ENCODE measurements at places on chromosomes 1 and 21. TPM values are rescaled to one million over a fixed set of nuclear protein-coding genes. Genes with fewer than 3 reads are reported as not detected.

GRCh38 chr1:81406292-81406999 is 394.3 kb upstream of the ADGRL2 start:
- DNase-seq: no peak

GRCh38 chr1:108557296-108557695 is 2.6 kb upstream of the EEIG2 start:
- no peak for DNase-seq

The CRNN gene
- total RNA-seq: not detected

DNA sequence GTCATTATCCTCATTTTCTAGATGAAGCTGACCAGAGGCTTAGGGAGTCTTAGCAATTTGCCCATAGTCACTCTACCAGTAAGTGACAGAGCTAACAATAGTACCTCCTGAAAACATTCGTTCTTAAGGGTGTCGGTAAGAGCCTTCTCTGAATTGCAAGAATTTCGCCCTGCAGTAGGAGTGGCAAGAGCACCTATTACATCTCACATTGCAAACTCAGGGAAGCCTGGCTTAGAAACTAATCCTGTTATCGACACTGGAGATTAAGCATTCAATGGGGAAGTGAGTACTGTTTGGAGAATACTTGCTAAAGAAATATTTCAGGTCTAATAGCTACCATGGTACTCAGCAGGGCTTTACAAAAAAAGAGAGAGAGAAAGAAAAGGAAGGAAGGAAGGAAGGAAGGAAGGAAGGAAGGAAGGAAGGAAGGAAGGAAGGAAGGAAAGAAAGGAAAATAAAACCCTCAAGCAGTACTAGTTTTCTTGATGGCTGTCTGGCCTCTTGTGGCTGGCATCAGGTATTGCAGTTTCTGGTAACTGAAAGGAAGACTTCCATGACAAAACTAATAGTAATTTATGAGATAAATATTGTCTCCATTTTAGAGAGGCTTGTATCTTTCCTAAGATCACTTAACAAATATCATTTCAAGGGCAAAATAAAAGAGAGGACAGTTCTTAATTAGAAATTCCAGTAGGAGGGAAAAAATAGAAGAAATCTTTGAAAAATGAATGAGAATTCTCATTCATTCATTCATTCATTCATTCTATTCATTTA is 10.4 kb downstream of the C1orf226 start:
- no peak for DNase-seq

The METTL13 gene
- 17.9 TPM for total RNA-seq

DNA sequence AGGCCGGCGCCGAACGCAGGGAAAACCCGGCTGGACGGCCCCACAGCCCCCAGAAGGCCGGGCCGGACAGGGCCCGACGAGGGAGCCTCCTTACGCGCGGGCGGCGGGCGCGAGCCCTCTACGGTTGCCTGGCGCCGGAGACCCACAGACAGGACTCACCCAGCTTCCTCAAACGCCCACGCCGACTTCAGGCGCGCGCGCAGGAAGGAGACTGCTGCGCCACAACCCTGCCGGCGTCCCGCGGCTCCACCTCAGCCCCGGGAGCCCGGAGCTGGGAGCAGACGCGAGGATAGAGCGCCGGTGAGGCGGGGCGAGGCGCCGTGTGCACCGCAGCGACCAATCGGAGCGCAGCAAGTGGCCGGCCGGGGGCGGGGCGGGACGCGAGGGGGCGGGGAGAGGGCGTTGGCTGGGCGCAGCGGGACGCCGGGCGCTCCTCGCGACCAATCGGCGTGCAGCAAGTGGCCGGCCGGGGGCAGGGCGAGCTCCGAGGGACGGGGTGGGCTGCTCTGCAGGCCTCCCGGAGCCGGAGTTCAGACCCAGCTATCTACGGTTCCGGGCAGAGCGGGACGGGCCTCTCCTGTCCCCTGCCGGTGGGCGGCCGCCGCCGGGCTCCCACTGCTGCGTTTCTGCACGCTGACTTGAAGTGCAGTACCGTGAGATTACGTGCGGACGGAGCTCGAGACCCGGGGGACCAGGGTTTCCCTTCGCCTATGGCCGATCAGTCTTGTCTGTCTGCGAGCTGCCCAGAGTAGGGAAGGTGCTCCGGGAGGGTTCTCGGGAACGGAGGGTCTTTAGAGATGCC is at the start of gene TMEM50B:
TSS of gene TMEM50B (minus strand) at position 296 of the 802 bp plus-strand sequence. CDS start 11,089 bp downstream, outside the sequence.
- peak; percentile 99 for DNase-seq

DNA sequence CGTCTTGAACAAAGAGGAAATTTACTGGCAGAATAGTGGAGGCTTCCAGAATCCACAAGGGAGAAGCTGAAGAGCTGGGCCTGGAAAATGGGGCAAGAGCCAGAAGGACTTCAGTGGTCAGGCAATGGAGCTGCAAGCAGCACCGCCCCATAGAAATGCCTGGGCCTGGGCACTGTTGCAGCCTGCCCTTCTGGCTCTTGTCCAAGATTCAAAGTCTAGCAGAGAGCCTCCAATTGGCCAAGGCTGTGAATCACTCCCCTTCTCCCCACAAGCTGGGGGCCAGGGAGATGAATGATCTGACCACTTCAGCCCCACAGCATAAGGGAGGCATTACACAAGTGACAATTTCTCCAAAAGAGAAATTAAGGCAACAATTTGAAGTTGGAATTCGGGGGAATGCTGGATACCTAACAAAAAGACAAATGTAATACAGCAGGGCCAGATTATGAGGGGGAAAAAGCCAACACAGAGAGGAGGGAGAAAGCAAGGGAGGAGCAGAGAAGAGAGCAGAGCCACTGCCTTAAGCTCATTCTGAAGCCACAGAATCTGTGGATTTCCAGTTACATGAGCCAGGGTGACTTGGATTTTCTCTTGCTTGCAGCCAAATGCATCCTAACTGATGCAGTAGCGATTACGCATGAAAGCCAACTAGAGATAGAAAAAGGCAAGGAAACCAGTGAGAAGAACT is 80.3 kb downstream of the LRIG2 start:
- DNase-seq: no peak

The C1QTNF12 gene
- total RNA-seq: 4.3 TPM

- no peak for DNase-seq
These were observed 53.3 kb upstream of the TINAGL1 start for GRCh38 chr1:31523012-31523411.

- peak; percentile 49 for DNase-seq
These were observed 21.9 kb downstream of the FMO2 start for GRCh38 chr1:171206978-171207355.

DNA sequence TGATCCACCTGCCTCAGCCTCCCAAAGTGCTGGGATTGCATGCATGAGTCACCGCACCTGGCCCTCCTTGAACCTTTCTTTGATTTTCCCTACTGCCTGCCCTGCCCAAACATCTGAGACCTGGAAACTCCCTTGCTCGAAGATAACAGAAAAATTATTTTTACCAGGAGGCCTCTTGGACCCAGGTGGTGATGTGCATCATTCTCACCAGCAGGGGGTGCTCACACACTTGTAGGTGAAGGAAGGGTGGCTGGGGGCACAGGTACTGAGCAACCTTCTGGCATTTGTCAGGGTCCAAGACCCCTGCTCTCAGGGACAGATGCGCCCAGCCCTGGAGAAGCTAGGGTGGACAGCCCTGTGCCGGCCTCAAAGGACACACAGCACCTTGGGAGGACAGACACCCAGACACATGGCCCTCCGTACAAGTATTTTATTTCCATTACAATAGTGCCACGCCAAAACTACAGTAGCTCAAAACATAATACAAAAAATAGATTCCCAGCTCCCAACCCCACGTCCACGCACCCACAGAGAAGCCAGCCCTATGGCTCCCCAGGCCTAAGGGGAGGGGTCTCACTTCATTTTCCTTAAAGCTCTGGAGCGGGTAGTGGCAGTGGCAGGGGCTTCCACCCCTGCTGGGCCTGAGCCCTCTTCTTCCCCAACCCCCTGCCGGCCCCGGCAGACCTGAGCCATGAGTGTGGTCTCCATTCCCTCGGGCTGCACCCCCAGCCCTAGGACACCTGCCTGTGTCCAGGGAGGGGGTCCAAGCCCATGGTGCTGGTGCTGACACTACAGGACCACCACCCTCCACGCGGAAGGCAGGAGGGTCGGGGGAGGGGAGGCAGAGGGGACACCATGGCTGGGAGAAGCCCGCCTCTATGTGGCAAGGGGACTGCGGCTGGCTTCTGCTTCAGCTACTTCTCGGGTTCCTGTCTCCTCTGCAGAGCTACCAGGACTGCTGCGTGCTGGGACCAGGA is 40.4 kb upstream of the EIF4G3 start:
- DNase-seq: peak; percentile 86

The LRIG2 gene
- 24.7 TPM for total RNA-seq

The CHD1L gene
- total RNA-seq: 61.7 TPM

DNA sequence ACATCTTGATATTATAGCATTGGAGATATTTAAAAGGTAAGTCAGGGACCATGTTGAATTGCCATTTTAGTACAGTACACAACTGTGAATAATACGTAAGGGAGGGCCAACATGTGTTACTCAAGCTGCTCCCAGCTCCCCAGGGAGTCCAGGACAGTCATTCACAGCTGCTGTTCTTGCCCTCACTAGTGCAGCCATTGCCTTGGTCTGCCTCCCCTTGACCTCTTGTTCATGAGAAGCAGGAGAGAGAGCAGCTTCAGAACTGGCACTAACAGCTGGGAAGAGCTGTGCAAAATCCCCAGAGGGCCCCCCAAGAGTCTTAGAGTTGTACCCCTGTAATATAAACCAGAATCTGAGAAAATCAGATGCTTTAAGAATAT is 16.4 kb downstream of the TCEANC2 start:
- DNase-seq: no peak

DNA sequence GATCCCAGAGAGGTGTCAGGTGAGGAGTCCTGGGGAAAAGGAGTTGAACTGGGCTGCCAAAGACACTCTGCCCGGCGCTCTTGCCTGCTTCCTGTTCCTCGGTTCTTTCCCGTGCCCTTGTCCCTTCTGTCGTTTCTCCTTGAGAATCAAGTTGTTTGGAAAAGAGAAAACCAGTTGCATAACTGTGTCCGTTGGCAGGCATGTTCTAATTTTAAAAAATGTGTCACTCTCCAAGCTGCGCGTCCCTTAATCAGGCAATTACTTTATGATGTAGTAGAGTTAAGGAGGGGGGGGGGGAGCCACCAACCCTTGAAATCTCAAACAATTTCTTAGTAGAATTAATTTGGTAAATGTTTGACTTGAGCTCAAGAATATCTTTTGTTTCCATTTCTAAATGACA is 105.9 kb upstream of the IGSF21 start:
- no peak for DNase-seq

DNA sequence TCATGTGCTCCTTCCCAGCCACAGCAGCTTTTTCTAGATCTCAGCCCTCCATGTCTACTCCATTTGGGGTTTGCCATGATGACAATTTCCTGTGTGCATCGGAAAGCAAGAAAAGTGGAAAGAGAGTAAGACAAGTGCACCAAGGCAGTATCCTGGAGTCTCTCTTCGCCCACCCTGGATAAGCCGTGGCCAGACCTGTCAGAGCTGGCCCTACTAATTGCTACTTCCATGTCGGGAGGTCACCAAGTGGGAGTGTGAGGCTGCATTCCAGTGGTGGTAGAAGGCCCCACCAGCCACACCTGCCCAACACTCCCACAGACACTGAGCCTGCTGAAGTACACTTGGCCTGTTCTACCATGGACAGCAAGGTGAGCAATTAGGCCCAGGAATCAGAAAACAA is 14.0 kb upstream of the LORICRIN start:
- no peak for DNase-seq

The CR1L gene
- 0.24 TPM for total RNA-seq

The PCP4 gene
- 3.2 TPM for total RNA-seq

DNA sequence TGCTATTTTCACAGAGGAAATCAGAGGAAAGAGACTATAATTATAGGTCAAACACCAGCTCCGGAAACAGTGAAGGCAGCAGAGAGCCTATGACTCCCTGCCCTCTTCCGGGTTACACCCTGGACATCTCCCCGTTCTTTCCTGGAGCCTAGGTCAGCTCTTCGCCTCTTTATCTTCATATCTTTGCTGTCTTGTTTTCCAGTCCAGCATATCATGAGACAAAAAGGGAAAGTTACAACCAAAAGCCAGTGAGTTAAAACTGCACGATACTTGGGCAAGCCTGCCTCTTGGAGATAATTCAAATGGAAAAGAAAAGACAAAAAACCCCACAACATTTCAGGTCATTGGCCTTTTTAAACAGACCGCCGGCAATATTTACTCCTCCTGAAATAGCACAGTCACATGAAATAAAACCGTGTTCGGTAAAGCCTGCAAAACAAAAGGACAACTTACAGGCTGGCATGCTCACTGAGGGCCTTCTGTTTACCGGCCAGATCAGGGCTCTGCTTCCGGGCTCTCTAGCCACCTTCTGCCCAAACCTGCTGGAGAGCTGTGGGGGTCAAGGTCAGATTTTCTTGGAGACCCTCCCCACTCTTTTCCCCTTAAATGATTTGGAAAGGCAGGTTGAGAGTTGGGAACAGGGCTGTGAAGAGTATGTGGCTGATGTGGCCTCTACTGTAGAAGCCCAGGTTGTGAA is 42.8 kb upstream of the PPP2R5A start:
- no peak for DNase-seq

The CFAP126 gene
- total RNA-seq: not detected

GRCh38 chr1:42056460-42056859 is 96.8 kb upstream of the GUCA2B start:
- DNase-seq: no peak

GRCh38 chr1:207850621-207851407 is 60.1 kb downstream of the CD34 start:
- no peak for DNase-seq

DNA sequence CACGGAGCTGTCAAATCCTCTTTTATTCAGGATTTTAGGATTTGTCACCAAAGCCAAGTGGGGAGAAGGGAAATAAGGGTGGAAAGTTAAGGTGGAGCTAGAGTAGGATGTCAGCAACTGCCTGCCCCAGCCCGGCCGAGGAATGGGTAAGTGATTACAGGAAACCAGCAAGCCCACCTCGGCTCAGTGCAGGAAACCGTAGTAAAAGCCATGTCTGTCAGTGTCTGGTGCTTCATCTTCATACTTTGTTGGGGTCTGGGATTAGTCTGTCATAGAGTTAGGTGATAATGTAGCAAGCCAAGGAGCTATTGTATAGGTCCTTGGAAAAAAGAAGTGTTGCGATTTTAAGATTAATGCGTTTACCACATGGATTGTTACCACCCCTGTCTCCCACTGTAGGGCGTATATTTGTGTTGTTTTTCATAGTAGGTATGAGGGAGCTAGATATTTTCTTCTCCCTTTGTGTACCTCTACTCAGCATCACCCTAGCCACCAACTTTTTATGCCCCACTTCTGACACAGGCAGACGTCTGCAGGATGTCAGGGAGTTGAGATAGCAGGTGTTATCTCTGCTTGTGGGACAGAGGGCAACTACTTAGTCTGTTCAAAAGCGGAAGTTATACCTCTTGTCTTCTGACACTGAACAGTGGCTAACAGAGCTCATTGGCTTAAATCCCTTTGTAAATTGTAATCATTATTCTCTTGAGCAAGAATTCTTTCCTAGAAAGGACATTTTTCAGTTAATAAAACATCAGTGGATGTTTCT is 253.7 kb downstream of the HHAT start:
- no peak for DNase-seq

Measured in aorta (tissue), 5 donors.